ENCODE measurements at places on chromosomes 1 and 21.

- DNase-seq, result no peak
Measured at GRCh38 chr1:50659107-50659662, 235.9 kb upstream of the DMRTA2 start.

GRCh38 chr1:51346086-51346942 lies 16.0 kb upstream of the TTC39A start:
- DNase-seq, result no peak

- no peak for DNase-seq
Measured at GRCh38 chr1:209882942-209883340, 55.1 kb upstream of the SYT14 start.

DNA sequence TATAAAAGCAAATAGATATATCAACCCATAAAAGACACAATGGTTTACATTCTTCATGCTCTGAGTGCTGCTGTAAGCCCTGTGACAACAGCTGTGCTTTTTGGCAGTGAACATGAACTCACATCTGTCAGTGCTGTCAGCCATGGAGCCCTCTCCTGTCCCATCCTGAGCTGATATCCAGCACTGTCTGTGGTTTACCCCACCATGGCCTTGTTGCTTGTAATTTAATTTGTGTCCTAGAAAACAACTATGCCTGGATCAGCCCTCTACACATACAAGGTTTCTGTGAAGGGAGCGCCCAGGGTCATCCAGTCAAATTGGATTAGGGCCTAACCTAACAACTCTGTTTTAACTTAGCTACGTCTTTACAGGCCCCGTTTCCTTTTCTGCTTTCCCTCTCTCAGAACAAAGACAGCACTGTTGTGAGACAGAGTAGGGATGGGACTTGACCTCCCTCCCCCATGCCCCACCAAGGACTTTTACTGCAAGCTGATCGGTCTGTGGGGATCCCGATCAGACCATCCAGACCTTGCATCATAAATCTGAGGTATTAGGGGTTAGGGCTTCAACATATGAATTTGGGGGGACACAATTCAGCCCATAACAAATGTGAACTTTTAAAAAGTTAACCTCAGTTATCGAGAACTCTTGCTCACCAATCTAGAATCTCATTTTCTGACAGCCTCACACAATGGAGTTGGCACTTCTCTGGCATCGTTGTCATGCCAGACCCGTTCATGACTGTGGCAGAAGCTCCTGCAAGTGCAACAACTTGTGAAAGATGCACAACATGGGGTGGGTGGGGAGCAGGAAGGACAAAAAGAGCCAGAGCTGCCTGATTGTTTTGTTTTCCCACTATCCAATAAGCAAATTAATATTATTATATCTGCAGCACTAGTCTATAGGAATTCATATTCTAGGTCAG lies 16.4 kb upstream of the SLC44A3 start:
- DNase-seq, result no peak

DNA sequence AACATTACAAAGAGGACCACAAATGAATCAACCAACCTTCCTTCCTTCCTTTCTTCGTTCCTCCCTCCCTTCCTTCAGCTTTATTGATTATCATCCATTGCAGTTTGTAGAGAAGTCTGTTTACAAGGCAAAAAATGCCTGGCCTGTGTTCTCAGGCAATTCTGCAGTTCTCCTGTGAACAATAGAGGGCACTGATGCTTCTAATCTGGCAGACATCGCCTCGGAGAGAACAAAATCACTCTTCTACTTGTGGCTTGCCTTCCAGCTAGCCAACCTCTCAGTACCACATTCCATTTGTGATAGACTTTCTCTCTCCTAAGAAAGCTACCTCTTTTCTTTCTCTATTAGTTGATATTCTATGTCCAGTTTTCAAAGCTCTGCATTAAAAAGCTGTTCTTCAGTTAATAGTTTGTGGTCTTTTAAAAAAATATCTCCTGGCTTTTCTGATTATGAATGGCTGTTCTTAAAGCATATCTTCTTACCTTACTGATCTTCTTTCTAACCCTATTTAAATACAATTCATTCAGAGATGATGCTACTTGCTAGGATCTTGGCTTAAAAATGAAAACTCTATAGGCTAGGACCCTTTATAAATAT lies 26.9 kb upstream of the ESRRG start:
- no peak for DNase-seq

- no peak for DNase-seq
Measured at GRCh38 chr1:5507340-5507739, 484.9 kb downstream of the NPHP4 start.

- DNase-seq, result no peak
Measured at GRCh38 chr1:21624571-21625389, 44.4 kb downstream of the RAP1GAP start.

- DNase-seq, result no peak
Measured at GRCh38 chr1:231161667-231162296, at the start of gene TRIM67. Gene TRIM67, plus strand, starts transcription at chr1:231162058. Its CDS starts 912 bp downstream, at chr1:231162970.

- no peak for DNase-seq
Measured at GRCh38 chr21:41671859-41672542, 94.9 kb downstream of the RIPK4 start.

DNA sequence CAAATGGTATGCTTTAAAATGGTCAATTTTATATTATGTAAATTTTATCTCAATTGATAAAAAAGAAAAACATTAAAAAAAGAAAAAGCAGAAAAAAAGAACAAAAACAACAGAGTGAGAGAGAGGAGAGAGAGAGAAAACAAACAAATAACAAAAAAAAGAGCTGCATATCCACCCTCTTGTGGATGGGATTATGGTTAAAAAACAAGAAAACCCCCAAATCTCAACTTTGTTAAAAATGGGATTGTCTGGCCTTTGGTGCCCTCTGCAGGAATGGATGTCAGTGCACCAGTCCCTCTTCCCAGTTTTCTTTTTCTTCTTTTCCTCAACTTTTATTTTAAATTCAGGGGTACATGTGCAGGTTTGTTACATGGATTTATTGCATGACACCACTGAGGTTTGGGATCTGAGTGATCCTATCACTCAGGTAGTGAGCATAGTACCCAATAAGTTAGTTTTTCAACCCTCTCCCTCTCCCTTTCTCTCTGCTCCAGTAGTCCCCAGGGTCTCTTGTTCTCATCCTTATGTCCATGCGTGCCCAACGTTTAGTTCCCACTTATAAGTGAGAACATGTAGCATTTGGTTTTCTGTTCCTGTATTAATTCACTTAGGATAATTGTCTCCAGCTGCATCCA lies 28.1 kb downstream of the RNF187 start:
- no peak for DNase-seq
